ENCODE measurements at places on chromosomes 2 and 18.

GRCh38 chr2:40592218-40592617, 140.3 kb upstream of the SLC8A1 start:
- no peak for DNase-seq

DNA sequence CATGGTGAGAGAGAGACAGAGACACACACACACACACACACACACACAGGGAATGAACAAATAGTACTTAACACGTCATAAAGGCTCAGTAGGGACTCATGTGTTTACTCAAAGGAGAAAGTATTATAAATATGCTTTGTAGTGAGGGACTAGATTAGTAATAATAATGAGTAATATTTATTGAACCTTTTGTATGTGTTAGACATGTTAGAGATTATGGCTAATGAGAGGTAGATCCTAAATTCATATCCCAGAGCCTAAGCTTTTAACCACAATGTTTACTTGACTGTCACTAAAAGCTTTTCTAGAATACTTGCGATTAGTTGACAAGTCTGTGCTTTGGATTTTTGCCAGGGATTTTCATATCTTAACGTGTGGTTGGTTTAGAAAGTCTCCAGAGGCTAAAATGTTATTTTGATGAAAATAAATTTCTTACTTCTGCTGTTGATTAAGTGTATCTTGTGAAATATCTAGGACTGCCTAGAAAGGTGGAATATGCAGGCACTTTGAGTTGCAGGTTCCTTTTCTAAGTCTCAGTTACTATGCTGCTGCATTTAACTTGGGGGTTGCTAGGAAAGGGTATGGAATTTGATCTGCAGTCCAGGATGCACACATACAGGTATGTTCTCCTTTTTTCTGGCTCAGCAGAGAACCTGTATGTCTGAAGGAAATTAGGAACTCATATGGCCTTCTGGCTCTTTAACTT, 64.5 kb downstream of the UBR3 start:
- no peak for DNase-seq

DNA sequence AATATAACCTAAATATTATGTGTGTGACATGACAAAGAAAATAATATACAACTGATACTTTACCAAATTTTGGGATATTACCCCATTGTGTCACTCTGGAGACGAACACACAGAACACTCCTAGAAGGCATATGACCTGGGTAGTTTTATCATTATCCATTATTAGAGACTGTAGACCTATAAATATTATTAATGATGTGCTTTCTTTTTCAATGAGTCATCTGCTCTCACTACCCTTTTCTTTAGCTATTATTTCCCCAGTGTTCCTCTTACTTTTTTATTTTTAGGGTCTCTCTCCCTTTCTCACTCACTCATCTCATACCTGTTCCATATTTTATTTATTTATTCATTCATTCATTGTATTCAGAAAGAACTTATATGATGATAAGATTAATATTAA, 143.3 kb upstream of the ITGA4 start:
- no peak for DNase-seq

- DNase-seq = no peak
These were observed 60.2 kb downstream of the CD8B2 start for GRCh38 chr2:106547164-106547903.

DNA sequence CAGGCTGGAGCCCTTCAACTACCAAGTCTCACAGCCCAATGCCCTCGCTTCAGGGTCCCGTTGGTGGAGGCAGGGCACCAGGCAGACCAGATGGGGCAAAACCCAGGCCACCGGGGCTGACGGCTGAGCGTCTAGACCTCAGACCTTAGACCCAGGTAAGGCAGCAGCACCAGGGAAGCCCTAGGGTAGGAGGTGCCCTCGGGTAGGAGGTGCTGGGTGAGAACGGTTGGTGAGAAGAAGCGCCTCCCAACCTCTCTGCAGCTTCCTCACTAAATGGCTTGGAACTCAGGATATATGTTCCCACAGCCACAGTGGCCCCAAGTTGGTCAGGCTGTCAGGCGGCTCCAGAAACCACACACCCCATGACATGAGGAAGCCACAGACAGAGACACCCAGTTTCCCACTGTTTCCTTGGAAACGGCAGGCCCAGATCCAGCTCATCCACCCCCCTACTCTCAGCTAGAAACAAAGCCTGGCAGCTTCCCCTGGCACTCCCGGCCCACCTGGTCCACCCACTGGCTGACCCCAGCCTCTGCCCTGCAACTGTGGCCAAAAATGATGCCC, 13.1 kb upstream of the MLPH start:
- DNase-seq = no peak

- DNase-seq = no peak
These were observed 2.4 kb downstream of the GLI2 start for GRCh38 chr2:120738117-120738516.

DNA sequence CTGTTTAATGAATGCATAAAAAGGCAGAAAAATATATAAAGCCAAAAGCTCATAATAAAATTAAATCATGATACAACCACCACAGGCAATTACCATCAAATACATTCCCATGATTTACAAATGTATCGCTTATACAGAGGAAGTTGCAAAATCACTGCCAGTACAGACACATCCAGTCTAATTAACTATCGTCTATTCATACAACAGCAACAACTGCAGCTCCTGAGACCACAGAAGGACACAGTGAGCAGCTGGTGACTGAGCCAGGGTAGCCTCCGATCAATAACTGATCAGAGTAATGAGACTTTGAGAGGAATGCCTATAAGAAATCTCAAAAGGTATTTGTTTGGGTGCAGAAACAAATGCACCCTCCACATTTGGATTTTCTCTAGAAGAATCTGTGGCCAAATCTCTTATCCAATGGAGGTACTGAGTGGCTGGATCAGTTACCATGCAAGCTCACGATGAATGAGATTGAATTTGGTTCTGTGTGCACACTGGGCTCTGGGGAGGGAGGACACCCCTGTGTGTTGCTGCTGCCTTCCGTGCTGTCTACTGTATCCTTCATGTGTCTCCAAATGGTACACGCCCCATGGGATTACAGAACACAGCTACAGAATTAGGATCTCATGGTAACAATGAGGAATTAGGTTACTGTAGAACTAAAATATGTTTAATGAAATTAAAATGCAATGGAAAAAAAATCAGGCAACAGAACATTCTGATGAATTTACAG, 119.6 kb downstream of the MBP start:
- no peak for DNase-seq

- peak; percentile 5 for DNase-seq
These were observed 183.0 kb downstream of the MYO5B start for GRCh38 chr18:50011813-50012435.

- no peak for DNase-seq
These were observed 6.3 kb downstream of the IL1RL2 start for GRCh38 chr2:102193074-102193473.

- no peak for DNase-seq
These were observed 814.1 kb upstream of the NRXN1 start for GRCh38 chr2:51846018-51846417.

GRCh38 chr2:97698530-97698929, 14.8 kb upstream of the ZAP70 start:
- no peak for DNase-seq

DNA sequence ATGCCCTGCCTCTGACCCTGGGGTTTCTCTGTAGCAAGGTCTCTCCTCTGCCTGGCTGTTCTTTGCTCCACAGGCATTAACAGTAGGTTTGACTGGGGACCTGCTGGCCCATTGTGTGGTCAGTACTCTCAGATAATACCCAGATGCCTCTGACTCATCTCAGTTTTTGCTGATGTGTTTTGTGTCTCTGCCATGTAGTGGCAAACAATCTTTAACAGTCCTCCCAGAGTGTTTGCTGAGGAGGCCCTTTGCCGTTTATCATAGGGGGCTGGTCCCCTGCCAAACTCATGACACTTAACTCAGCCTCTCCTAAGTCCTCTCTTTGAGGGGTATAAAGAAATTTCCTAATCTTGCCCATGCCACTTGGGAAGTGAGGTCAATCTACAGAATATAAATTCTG, 793.7 kb upstream of the FANCL start:
- no peak for DNase-seq

All from T47D (cell line).